ENCODE measurements at places on chromosomes 7 and 10. TPM values are rescaled to one million over a fixed set of nuclear protein-coding genes. Genes with fewer than 3 reads are reported as not detected.

The FAM237B gene
- not detected for total RNA-seq

The KIAA1217 gene
- 9.1 TPM for total RNA-seq

The HMX3 gene
- total RNA-seq: not detected

The CDH23 gene
- total RNA-seq: under 0.01 TPM

The LRRN3 gene
- 0.13 TPM for total RNA-seq

The IRF5 gene
- total RNA-seq: 0.26 TPM

The SPDYE8 gene
- not detected for total RNA-seq

The SNCG gene
- 137 TPM for total RNA-seq
